ENCODE measurements at places on chromosomes 2 and 18. TPM values are rescaled to one million over a fixed set of nuclear protein-coding genes. Genes with fewer than 3 reads are reported as not detected.
A peak's percentile ranks its signal among the peaks of the same experiment; 100 is the strongest.

DNA sequence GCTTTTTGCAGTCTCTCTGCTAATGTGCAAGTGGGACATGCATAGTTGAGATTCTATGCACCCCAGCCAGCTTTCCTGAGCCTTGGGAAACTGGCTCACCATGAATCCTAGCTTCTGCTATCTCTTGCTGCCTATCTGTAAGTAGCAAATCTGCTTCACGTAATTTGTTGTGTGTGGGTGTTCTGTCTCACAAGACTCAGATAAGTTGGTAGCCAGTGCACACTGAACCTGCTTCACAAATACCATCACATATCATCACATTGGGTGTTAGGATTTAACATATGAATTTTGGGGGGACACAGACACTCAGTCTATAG is 13.9 kb upstream of the VRK2 start:
- no peaks in the 10 kb centered on the region for H3K36me3 ChIP-seq
- no peak overlapping the region for H3K27ac ChIP-seq
- DNase-seq = no peak

DNA sequence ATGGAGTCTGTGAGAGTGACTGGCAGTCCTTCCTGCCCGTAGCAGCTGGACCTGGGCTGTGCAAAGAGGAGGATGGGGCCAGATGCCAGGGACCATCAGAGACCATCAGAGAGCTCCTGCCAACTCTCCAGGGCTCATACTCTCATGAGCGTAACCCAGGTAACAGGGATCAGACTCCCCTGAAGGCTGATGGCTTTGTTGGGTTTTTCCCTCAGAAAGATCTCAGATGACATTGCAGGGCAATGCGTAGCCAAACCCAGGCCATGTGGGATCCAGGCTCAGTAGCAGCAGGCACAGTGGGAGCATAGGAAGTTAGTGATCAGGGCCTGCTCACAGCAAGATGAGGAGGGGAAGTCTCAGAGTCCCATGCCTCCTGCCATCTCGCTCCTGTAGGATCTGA is 218.0 kb downstream of the LOXHD1 start:
- DNase-seq = no peak
- H3K36me3 ChIP-seq = no peaks in the 10 kb centered on the region
- no peak overlapping the region for H3K4me3 ChIP-seq
- no peak overlapping the region for H3K27ac ChIP-seq

- H3K36me3 ChIP-seq = no peaks in the 10 kb centered on the region
- no peak overlapping the region for H3K4me3 ChIP-seq
- no peak overlapping the region for H3K27ac ChIP-seq
- no peak for DNase-seq
Observed at GRCh38 chr2:24820175-24820513, 26.9 kb downstream of the CENPO start.

GRCh38 chr18:44733069-44733753 is 52.5 kb downstream of the SETBP1 start:
- no peaks in the 10 kb centered on the region for H3K36me3 ChIP-seq
- peak; percentile 95 for DNase-seq
- no peak overlapping the region for H3K4me3 ChIP-seq
- peak overlapping the region; percentile 86 for H3K27ac ChIP-seq
- no peaks in the 10 kb centered on the region for H3K27me3 ChIP-seq

GRCh38 chr2:216985658-216986141 is 125.8 kb upstream of the TNP1 start:
- DNase-seq = no peak
- H3K27ac ChIP-seq = no peak overlapping the region
- no peak overlapping the region for H3K4me3 ChIP-seq
- no peaks in the 10 kb centered on the region for H3K4me1 ChIP-seq

- no peak overlapping the region for H3K4me3 ChIP-seq
- peaks cover 20% of the 10 kb centered on the region for H3K4me1 ChIP-seq
- peak; percentile 83 for DNase-seq
- H3K36me3 ChIP-seq = no peaks in the 10 kb centered on the region
- no peaks in the 10 kb centered on the region for H3K27me3 ChIP-seq
- peak overlapping the region; percentile 92 for H3K27ac ChIP-seq
Observed at GRCh38 chr2:121898483-121898882, 143.0 kb downstream of the TSN start.

GRCh38 chr2:107569496-107569895 is 257.2 kb upstream of the RGPD4 start:
- DNase-seq = no peak
- no peak overlapping the region for H3K4me3 ChIP-seq
- no peaks in the 10 kb centered on the region for H3K4me1 ChIP-seq

DNA sequence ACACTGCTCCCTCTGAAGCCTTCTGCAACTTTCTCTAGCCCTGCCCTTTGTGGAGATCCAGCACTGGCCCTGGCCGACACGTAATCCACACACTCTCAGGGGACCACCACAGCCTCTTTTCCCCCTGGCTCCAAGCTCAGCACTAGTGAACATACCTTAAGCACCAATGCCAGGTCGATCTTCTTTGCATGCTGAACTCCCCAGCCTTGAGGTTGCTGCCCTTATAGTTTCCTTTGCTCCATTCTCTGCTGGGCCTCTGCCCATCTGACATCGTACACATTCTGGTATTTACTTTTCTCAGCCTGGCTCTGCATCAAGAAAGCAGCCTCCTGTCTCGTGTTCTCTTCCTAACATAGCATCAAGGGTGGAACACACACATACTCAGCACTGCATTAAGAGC is 361.5 kb downstream of the LPIN1 start:
- peaks cover 5% of the 10 kb centered on the region for H3K4me1 ChIP-seq
- H3K27ac ChIP-seq = no peak overlapping the region
- H3K27me3 ChIP-seq = no peaks in the 10 kb centered on the region
- H3K36me3 ChIP-seq = no peaks in the 10 kb centered on the region
- H3K4me3 ChIP-seq = no peak overlapping the region

DNA sequence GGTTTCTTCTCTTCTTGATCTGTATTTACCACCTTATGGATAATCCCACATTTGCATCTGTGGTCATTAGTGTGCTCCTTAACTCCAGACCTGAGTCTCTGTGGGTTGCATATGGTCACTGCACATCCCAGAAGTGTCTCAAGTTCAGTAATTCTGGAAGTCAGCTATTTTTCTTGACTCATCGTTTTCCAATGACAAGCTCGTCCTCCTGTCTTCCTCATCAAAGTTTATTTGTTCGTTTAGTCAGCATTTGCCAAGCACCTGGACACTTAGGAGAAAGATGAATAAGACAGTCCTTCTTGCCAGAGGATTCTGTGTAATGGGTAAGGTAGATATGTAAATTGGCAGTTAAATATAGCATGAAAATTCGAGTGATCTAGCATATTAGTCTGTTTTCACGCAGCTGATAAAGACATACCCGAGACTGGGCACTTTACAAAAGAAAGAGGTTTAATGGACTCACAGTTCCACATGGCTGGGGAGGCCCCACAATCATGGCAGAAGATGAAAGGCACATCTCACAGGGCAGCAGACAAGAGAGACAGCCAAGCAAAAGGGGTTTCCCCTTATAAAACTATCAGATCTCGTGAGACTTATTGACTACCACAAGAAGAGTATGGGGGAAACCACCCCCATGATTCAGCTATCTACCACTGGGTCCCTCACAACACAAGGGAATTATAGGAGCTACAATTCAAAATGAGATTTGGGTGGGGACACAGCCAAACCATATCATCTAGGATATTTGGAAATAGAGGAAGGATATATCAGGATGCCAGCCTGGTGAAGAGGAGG is 19.4 kb downstream of the FASTKD2 start:
- no peak overlapping the region for H3K27ac ChIP-seq
- H3K4me3 ChIP-seq = no peak overlapping the region
- no peak for DNase-seq
- no peaks in the 10 kb centered on the region for H3K27me3 ChIP-seq

- peaks cover 19% of the 10 kb centered on the region for H3K4me1 ChIP-seq
- H3K27ac ChIP-seq = peak overlapping the region; percentile 82
- H3K4me3 ChIP-seq = no peak overlapping the region
- DNase-seq = peak; percentile 92
- no peaks in the 10 kb centered on the region for H3K27me3 ChIP-seq
- no peaks in the 10 kb centered on the region for H3K36me3 ChIP-seq
Observed at GRCh38 chr2:84481702-84482101, 22.6 kb upstream of the SUCLG1 start.

GRCh38 chr18:76258209-76258608 is 236.8 kb downstream of the ZNF516 start:
- no peak overlapping the region for H3K27ac ChIP-seq
- H3K4me1 ChIP-seq = 0 out of 2 replicates have a peak, but pooled peaks cover 4% of the 10 kb centered on the region
- H3K27me3 ChIP-seq = peaks cover 16% of the 10 kb centered on the region
- peak; percentile 46 for DNase-seq
- no peak overlapping the region for H3K4me3 ChIP-seq
- H3K36me3 ChIP-seq = no peaks in the 10 kb centered on the region

GRCh38 chr2:8438476-8438875 is 243.4 kb upstream of the ID2 start:
- no peaks in the 10 kb centered on the region for H3K27me3 ChIP-seq
- no peaks in the 10 kb centered on the region for H3K4me1 ChIP-seq
- H3K4me3 ChIP-seq = no peak overlapping the region
- no peak for DNase-seq
- H3K27ac ChIP-seq = no peak overlapping the region
- H3K36me3 ChIP-seq = no peaks in the 10 kb centered on the region

DNA sequence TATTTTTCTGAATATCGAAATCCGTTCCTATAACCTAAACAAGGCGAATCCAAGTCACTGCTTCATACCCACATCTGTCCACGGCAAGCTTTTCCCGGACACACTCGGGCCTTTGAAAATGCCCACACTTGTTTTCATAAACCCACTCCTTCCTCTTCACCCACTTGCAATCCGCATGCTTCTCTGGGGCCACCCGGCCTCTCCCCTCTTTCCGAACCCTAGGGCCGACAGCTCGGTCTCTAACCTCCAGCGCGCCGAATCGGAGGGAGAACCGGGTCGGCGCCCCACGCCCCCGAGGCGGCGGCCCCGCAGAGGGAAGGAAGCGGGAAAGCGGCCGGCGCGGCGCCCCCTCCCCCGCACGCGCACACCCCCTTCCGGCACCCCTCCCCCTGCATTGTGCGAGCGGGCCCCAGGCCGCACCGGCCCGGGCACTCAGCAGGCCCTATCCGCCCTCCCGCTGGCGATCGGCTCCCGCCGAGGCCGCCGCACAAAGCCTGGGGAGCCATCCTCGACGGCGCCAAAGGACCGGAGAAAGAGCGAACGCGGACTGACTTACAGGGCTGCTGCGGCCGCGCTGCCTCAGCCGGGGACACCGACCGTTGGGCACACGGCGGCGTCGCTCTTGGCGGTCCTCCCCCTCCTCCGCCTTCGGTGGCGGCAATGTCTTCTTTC is 467 bp downstream of the PUM2 start:
- H3K27me3 ChIP-seq = no peaks in the 10 kb centered on the region
- peak overlapping the region; percentile 88 for H3K4me3 ChIP-seq
- peak overlapping the region; percentile 57 for H3K27ac ChIP-seq
- peaks cover 28% of the 10 kb centered on the region for H3K4me1 ChIP-seq
- no peaks in the 10 kb centered on the region for H3K36me3 ChIP-seq
- DNase-seq = no peak

GRCh38 chr18:59631583-59632181 is 65.5 kb downstream of the CCBE1 start:
- peaks cover 22% of the 10 kb centered on the region for H3K4me1 ChIP-seq
- peak; percentile 52 for DNase-seq
- H3K4me3 ChIP-seq = no peak overlapping the region
- no peak overlapping the region for H3K27ac ChIP-seq

DNA sequence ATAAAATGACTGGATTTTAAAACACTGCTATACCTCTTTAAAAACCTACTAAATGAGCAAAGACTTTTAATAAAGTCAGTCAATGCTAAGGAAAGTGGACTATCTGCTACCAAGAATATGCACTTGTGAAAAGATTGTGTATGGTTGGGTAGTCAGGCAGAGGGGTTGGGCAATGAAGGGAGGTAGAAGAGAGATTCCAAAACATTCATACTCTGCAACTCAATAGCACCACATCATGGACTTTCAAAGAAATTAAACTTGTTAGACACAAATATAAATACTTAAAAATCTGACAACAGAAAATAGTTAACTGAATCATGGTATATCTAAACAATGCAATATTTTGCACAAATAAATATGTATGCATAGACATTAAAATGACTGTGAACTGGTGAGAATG is 139.9 kb upstream of the MAPRE2 start:
- no peaks in the 10 kb centered on the region for H3K36me3 ChIP-seq
- H3K27ac ChIP-seq = no peak overlapping the region
- peak; percentile 24 for DNase-seq
- H3K4me3 ChIP-seq = no peak overlapping the region

DNA sequence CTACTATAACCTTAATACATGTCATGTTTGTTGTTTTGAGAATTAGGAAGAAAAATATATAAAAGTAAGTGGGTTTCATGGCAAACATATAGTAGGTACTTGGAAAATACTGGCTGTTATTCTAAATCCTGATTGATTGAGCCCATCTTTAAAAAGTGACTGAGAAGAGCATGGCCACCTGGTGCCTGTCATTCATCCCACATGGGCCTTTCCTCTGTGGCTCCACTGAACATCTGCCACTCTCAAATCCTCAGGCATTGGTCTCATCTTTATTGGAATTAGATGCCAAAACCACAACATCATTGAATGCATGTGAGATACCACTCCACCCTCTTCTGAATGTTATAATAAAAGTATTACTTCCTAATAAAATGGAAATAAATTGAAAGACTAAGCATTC is 101.6 kb upstream of the TTN start:
- no peaks in the 10 kb centered on the region for H3K4me1 ChIP-seq
- DNase-seq = no peak
- H3K27ac ChIP-seq = no peak overlapping the region
- H3K4me3 ChIP-seq = no peak overlapping the region
- H3K27me3 ChIP-seq = peaks cover 6% of the 10 kb centered on the region

Gene LAMA3
- 0.93 TPM for polyA plus RNA-seq

Gene HOXD4
- 0.54 TPM for polyA plus RNA-seq

Gene HAAO
- 0.36 TPM for polyA plus RNA-seq

Gene NYAP2
- not detected for polyA plus RNA-seq

Gene TCF23
- not detected for polyA plus RNA-seq

Gene TSN
- polyA plus RNA-seq = 74.6 TPM

Gene RPRM
- not detected for polyA plus RNA-seq

Gene LRP1B
- polyA plus RNA-seq = not detected

Gene EGR4
- polyA plus RNA-seq = 0.08 TPM

All from GM23248 (cell line).